SK-N-SH (cell line): ENCODE measurements at places on chromosomes 6 and 20. TPM values are rescaled to one million over a fixed set of nuclear protein-coding genes. Genes with fewer than 3 reads are reported as not detected.

The TNFAIP3 gene
- polyA plus RNA-seq = 1.0 and 1.1 TPM in 2 replicates

The THBD gene
- 0.13 and 0.33 TPM in 2 replicates for polyA plus RNA-seq

The CTCFL gene
- not detected in 2 replicates for polyA plus RNA-seq

The MTFR2 gene
- polyA plus RNA-seq = 7.4 and 9.2 TPM in 2 replicates

GRCh38 chr6:46776070-46776712 lies 17.0 kb upstream of the MEP1A start:
- DNase-seq = no peak

DNA sequence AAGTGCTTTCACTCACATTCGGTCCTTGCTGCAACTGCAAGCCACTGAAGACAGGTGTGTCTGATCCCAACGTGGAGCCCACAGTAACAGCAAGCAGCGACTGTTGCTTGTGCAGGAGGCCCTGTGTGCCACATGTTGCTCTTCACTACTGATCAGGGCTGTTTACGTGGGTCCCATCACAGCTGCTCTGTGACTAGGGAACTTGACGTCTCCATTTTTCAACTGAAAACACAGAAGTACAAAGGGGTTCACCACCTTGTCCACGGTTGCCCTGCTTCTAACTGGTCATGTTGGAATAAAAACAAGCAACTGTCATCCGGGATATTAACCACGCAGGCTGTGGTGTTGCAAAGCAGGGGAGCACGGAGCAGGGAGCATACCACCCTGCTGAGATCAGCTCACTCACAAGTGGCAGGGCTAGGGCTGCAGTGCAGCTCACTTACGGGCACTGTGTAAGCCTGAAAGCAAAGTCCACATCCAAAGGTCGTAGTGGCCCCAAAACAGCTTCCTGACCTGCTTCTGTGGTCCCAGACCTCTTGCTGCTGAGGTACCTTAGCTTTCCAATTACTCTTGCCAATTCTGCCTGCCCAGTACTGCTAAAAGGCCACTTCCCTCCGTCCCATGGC lies 105.8 kb upstream of the DUSP22 start:
- DNase-seq = no peak

GRCh38 chr20:50724851-50725723 lies 6.3 kb upstream of the PARD6B start:
- peak; percentile 47 for DNase-seq

DNA sequence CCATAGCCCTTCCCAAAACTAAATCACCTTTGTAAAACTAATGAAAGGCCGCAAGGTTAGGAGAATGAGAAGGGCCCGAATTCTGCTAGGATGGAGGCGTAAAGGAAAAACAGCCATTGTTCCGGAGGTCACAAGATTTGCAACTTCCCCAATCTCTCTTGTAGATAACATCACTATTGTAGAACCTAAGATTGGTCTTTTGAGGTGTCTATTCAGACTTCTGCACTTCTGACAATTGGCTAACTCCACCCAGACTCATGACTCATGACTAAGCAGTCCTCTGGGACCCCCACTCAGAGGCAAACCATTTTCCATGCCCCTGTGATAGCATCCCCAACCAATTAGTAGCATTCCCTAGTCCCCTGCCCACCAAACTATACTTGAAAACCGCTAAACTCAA lies 210.5 kb upstream of the SHLD1 start:
- no peak for DNase-seq

- DNase-seq = no peak
Observed at GRCh38 chr20:2331901-2332565, 36.2 kb downstream of the TGM3 start.

- DNase-seq = no peak
Observed at GRCh38 chr6:170031684-170032121, 259.2 kb downstream of the DLL1 start.

GRCh38 chr20:327186-328026 lies 2.1 kb downstream of the SOX12 start:
- peak; percentile 95 for DNase-seq

- no peak for DNase-seq
Observed at GRCh38 chr20:16810216-16810615, 62.1 kb downstream of the OTOR start.

DNA sequence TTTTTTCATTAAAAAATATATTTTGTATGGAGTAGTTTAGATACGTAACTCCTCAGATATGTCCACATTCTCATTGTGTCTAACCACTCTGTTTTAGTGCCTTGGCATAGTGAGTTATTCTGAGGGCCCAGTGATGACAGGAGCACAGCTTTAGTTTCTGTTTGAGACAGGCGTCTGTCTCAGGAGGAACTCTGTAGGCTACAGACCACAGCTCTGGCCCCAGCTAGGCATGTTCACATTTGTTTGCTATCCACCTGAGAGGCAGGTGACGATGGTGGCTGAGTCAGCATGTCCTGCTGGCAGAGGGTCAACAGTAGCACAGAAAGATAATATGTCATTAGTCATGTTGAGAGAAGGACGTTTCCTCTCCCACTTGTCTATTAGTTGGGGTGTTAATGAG lies 16.3 kb downstream of the LRRC1 start:
- DNase-seq = no peak

- DNase-seq = no peak
Observed at GRCh38 chr6:19337101-19337500, 500.1 kb upstream of the ID4 start.

- DNase-seq = no peak
Observed at GRCh38 chr20:41889844-41890224, 271.7 kb upstream of the CHD6 start.

DNA sequence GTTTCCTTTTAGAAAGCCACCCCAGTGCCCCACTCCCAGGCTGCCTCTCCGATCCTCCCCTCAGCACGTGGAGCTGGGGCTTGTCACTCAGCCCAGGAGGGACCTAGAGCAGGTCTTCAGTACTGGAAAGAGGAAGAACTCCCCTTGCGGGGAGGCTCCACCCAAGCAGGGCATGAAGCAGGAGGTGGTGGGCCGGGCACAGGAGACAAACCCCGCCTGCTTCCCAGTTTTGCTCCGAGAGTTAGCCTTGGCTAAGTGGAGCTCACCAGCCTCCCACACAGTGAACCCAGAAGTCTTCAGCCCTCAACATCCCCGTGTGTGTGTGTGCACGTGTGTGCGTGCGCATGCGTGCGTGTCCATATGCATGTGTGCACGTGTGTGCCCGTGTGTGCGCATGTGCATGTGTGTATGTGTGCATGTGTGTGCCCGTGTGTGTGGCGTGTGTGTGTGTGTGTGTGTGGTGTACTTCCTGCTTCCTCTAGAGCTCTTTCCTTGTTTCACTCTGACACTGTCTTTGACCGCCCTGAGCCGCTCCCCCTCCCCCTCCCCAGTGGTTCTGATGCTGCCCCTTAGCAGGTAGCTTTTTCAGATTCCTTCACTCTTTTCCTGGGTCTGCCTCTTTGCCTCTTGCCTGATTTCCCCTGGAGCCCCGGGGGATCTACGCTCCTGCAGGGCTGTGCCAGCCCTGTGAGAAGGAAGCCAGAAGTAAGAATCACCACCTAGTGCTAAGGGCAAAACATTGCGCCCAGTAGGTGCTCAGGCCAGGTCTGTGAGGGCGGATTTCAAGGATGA lies 239.8 kb downstream of the CDC5L start:
- no peak for DNase-seq

DNA sequence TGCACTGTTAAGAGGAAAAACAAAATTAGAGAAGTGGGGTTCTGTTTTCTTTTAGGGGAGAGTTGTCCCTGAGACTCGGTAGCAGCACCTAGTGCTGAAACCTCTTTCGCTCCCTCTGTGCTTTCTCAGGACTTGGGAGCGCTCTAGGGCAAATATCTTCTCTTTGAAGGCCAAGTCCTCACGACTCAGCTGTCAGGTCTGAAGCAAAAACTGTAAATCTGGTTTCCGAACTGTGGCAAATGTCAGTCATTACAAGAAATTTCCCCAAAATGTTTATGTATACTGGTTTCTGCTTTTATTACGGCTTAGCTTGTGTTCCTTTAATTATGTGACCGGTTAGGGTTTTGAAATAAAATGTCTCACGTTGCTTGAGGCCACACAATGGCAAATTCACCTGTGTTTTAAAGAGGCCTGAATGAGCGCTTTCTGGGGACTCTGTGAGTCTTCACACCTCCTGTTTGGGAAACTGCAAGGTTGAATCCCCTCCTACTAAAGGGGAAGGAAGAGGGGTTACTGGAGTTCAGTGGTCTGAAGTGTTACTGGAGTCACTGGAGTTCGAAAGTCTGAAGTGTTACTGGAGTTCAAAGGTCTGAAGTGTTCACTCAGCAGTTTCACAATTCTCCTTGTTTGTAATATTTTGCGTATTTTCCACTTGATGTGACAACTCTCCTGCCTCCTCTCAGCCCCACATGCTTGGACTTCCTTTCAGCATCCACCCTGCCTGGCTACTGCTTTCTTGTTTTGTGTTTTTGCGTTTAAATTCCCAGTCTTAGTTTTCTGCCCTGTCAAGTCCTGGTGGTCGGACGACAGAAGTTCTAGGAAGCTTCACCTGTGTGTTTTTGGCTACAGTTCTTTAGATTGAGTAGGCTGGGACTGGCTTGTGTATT lies 1.6 kb downstream of the SMPDL3A start:
- DNase-seq = no peak

GRCh38 chr6:20261685-20262084 lies 49.4 kb upstream of the MBOAT1 start:
- DNase-seq = no peak

DNA sequence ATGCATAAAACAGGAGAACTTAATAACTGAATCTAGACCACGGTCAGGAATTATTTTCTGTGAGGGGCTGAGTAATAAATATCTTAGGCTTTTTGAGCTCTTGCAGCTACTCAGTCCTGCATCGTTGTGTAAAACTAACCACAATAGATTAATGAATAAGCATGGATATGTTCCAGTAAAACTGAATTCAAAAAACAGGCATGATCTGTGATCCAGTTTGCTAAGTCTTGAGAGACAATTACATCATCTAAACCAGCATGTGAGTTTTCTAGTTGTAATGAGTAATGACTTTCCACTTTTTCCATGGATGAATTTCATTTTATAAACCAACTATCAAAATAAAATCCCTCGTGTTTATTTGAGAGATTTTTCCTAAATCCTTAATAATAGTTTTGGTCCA lies 336.8 kb downstream of the RFPL4B start:
- DNase-seq = no peak

DNA sequence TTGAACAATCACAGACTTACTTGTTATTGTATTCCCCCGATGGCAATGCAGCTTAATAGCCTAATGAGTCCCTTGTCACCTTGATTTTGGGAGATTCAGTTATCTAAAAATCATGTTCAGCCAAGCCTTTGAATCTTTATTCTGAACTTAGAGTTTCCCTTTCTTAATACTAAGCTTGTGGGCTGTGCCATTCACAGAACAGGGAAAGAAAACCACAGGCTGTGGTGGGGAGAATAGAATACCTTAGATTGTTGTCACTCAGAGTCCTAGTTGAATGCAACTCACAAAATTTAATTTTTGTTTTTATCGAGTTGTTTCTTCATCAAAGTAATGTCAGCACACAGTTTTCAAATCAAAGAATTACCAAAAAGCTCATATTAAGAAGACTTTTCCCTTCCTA lies 37.4 kb downstream of the RFPL4B start:
- DNase-seq = no peak

DNA sequence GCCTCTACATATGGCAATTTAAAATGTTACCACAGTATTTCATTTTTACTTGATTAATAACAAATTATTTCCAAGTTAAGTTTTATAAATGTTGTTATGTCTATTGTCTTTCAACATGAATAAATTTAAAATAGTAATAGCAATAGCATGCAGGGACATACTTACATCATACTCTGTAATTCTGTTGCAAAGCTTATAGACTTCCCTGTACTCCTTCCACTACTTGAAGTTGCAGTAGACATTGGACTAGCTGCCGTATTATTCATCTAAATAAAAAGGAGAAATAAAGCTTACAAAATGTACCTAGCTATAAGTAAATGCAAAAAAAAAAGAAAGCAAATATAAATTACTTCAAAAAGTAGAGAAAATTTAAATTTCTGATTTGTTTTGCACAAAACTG lies 12.7 kb downstream of the SUPT3H start:
- DNase-seq = no peak

GRCh38 chr6:21507811-21508210 lies 85.7 kb upstream of the SOX4 start:
- DNase-seq = no peak

DNA sequence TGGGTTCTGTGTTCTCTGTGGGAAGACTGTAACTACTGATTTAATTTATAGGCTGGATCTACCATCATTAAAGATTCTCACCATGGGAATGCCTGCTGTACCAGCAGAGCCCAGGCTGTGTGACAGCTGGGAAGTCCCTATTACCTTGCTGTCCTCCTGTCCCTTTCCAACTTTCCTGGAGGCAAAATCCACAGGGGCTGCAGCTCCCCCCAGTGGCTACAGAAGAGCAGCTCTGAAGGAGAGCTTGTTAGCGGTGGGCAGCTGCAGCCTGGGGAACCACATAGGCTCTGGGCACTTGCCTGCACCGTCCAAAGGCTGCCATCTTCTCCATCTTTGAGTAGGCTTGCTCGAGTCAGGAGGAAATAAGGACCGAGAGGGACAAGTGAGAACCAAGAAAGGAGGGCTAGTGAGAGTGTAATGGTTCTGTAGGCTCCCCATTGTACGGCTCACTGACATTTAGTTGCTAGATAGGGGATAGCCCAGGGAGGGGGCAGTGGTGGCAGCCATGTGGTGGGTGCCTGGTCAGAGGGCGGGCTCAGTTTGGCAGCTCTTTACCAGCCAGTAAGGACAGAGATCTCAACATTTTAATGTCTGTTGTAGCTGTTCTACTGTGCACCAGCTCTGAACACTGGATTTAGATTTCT lies 155.1 kb upstream of the MLIP start:
- no peak for DNase-seq

GRCh38 chr6:167747645-167748044 lies 79.1 kb upstream of the AFDN start:
- DNase-seq = no peak

DNA sequence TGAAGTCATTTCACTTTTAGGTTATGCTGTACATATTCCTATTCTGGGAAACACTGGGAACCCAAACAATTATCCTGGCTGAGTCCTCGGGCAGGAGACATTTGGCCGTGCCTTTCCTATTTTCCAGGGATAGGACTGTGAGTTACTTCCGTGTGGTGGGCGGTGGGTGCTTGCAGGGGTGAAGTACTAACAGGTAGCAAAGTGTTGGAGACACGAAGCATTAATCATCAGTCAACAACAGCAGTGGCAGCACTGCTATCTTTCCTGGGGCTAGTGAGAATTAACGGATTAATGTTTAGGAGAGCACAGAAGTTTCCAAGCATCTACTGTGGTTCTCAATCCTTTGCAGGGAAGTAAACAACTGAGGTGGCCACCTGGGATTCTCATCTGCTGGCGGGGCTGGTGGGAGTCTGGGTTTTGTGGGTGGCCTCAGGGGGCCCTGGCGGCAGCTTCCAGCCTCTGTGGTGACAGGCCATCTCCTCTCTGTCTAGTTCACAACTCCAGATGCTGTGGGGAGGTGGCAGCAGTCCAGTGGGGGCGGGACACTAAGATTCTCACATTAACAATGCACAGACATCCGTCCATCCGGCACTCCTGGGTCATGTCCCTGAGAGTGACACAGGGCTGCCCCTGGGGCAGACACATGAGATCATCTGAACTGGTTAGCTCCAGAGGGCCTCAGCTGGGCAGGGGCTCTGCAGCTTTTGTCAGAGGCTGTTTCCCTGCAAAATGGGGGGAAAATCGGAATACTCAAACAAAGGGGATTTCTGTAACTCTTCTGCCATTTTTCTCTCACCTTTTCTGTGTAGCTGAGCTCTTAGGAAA lies 90.9 kb downstream of the GJA10 start:
- peak; percentile 83 for DNase-seq
